Sciatic nerve (tissue), 2 donors: ENCODE measurements at places on chromosomes 7 and 10. TPM values are rescaled to one million over a fixed set of nuclear protein-coding genes. Genes with fewer than 3 reads are reported as not detected.

DGKB gene
- 3.6 TPM for total RNA-seq

UCN3 gene
- total RNA-seq = not detected

HABP2 gene
- not detected for total RNA-seq

MDFIC gene
- 60.7 TPM for total RNA-seq

LDB3 gene
- 4.9 TPM for total RNA-seq

ZPBP gene
- not detected for total RNA-seq

CRHR2 gene
- total RNA-seq = 1.1 TPM

OR13A1 gene
- not detected for total RNA-seq

PRKG1 gene
- 20.0 TPM for total RNA-seq

FRMD4A gene
- 98.0 TPM for total RNA-seq

CFAP69 gene
- total RNA-seq = 36.1 TPM

EBF3 gene
- total RNA-seq = 38.9 TPM

NEUROD6 gene
- not detected for total RNA-seq

SDK1 gene
- 11.2 TPM for total RNA-seq

ARHGAP22 gene
- total RNA-seq = 11.7 TPM

OR2A12 gene
- not detected for total RNA-seq

ANKRD30A gene
- 0.09 TPM for total RNA-seq

IRF5 gene
- 8.7 TPM for total RNA-seq

SUGCT gene
- total RNA-seq = 7.2 TPM

ADAM22 gene
- 8.5 TPM for total RNA-seq

OIT3 gene
- not detected for total RNA-seq

UPK3B gene
- total RNA-seq = 3.7 TPM

CDK1 gene
- total RNA-seq = 1.6 TPM

ITIH5 gene
- 34.9 TPM for total RNA-seq

ARL5B gene
- 16.2 TPM for total RNA-seq

KCNH2 gene
- 3.2 TPM for total RNA-seq

FAM25G gene
- not detected for total RNA-seq

CRPPA gene
- total RNA-seq = 9.9 TPM

CNTNAP2 gene
- 0.49 TPM for total RNA-seq

WASL gene
- total RNA-seq = 51.3 TPM

ACHE gene
- total RNA-seq = 0.94 TPM

FOXL3 gene
- total RNA-seq = not detected

PDCD4 gene
- 124 TPM for total RNA-seq

TMEM176A gene
- total RNA-seq = 69.7 TPM

POLR1F gene
- 11.7 TPM for total RNA-seq

TMEM229A gene
- 0.27 TPM for total RNA-seq

SPDYE5 gene
- total RNA-seq = not detected

NOD1 gene
- total RNA-seq = 33.0 TPM

PARD3 gene
- total RNA-seq = 46.1 TPM

DAGLB gene
- 21.2 TPM for total RNA-seq

TMEM184A gene
- 0.27 TPM for total RNA-seq

MKX gene
- total RNA-seq = 0.94 TPM

MMP21 gene
- 0.31 TPM for total RNA-seq

NUDT13 gene
- total RNA-seq = 2.2 TPM

STAG3 gene
- total RNA-seq = 11.0 TPM

AASS gene
- total RNA-seq = 54.3 TPM

ALDH18A1 gene
- total RNA-seq = 23.2 TPM

WASHC2A gene
- 39.9 TPM for total RNA-seq

VSTM2A gene
- not detected for total RNA-seq

GJD4 gene
- not detected for total RNA-seq
